NCI-H1417 treated with DMSO at 0.1 percent for 48 hours (cell line): ENCODE measurements at places on chromosomes 7 and 10.

DNA sequence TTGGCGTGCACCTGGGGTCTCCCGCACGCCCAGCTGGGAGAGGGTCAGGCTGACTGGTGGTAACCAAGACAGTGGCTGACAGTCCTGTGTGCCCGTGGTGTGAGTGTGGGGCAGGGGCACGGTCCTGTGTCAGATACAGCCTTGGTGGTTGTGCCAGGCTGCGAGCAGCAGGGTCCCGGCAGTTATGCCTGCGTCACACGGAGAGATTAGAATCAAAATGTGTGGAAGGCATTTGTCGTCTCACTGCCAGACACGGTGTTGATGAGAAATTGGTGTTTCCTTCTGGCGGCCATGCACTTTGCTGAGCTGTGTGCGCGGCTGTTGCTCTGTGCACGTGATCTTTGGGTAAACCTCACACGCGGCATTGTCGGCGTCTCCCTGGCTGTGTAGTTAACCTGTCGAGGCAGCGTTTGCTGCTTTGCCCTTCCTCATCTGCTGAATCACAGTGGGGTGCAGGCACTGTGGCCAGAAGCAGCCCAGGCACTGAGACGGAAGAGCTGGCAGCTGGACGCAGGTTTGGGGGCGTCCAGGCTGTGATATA lies 87.7 kb downstream of the NKX6-2 start:
- DNase-seq, result no peak

- no peak for DNase-seq
Observed at GRCh38 chr10:44743535-44743934, 167.6 kb upstream of the TMEM72 start.

DNA sequence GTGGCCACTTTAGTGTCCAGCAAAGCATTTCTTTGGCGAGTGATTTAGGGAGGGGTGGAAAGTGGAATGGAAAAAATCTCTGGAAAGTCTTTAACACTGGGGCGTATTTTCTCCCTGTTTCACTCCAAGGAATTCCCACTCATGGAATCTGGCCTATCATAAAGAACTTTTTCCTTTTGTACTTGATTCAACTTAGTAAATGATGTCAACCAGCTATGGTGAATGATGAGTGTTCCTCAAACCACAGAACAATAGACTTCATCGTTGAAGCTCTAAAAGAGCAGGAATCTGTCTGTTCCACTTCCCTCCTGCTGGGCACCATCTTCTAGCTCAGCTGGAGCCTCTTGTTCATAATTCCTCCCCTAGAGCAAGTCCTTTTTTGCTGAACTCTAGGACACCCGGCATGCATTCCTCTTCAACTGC lies 66.5 kb downstream of the EPDR1 start:
- DNase-seq, result no peak

- no peak for DNase-seq
Observed at GRCh38 chr7:12712236-12712635, 24.8 kb downstream of the ARL4A start.

- no peak for DNase-seq
Observed at GRCh38 chr10:126337251-126337810, 50.9 kb downstream of the ADAM12 start.

- no peak for DNase-seq
Observed at GRCh38 chr7:92178928-92179924, at the start of gene LRRD1. Gene LRRD1 (minus strand): TSS chr7:92179142. CDS start chr7:92165202, 13,940 bp downstream.

DNA sequence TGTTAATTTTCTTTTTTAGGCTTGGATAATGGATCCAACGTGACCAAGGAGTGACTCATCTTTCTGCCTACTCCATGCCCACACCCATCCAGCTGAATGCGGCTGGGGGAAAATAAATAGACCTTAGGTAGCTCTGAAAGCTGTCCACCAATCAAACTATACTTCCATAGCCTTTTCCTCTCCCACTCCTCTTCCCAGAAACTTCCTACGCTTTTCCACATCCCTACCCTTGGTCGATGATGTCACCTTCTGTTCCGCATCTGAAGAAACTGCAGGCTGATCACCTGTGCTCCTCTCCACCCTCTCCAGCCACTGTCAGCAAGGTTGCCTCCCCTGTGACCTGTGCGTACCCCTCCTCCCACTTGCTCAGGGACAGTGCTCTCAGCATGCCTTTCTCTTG lies 359.8 kb upstream of the KLF6 start:
- no peak for DNase-seq

DNA sequence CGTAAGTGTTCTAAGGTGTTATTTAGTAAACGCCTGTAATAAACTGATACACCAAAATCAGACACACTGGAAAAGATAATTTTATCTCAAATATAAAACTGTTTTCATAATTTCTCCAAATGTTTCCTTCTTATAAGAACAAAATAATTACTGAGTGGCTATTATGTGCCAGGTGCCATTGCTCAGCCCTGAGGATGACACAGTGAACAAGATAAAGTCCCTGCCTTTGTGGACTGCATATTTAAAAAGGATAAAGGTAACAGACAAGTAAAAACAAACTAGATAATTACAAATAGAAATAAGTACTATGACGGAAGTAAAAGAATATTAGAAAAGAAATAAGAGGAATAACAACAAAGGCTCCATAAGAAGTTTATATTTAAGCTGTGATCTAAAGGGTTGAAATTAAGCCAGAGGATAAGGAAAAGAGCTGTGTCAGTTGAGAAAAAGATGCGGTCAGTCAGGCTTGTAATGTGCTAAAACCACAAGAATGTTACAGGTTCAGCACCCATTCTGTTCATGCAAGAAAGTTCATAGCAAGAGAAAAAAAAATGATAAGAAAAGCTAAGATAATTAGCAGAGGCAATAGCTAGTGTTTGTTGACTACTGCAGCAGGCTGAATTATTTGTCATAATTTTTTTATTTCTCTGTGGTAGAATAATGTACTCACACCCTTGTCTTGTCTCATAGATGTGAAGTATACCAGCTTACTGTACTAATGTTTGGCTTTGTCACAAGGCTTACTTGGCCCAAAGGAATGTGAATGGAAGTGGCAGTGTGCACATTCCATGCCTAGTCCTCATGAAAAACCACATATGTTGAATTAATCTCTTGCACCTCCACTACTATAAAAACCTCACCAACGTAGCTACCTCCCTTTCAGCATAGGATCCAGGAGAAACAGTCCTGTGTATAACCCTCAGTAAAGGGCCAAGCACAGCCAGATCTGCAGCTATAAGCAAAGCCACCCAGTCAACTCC lies 75.1 kb downstream of the CRPPA start:
- no peak for DNase-seq

GRCh38 chr7:47451851-47452205 lies 130.1 kb downstream of the TNS3 start:
- DNase-seq, result no peak
